ENCODE measurements at places on chromosomes 1 and 21.

DNA sequence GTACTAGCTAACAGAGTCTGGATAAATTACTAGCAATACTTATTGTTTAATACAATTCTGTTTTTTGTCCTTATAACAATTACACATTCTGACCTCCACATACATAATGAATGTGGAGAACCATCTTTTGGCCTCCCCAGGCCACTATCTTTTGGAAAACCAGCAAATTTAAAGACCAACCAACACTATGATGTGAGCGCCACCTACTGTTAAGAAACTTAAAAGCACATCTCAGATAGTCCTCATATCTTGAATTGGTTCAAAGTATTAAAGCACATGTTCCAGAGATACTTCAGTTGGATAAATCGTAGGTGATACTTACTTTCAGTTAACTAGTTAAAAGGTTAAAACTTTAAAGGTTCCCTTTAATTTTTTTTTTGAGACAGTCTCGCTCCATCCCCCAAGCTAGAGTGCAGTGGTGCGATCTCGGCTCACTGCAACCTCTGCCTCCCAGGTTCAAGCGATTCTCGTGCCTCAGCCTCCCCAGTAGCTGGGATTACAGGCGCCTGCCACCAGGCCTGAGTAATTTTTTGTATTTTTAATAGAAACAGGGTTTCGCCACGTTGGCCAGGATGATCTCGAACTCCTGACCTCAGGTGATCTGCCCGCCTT, 29.3 kb upstream of the USP1 start:
- no peak for DNase-seq

DNA sequence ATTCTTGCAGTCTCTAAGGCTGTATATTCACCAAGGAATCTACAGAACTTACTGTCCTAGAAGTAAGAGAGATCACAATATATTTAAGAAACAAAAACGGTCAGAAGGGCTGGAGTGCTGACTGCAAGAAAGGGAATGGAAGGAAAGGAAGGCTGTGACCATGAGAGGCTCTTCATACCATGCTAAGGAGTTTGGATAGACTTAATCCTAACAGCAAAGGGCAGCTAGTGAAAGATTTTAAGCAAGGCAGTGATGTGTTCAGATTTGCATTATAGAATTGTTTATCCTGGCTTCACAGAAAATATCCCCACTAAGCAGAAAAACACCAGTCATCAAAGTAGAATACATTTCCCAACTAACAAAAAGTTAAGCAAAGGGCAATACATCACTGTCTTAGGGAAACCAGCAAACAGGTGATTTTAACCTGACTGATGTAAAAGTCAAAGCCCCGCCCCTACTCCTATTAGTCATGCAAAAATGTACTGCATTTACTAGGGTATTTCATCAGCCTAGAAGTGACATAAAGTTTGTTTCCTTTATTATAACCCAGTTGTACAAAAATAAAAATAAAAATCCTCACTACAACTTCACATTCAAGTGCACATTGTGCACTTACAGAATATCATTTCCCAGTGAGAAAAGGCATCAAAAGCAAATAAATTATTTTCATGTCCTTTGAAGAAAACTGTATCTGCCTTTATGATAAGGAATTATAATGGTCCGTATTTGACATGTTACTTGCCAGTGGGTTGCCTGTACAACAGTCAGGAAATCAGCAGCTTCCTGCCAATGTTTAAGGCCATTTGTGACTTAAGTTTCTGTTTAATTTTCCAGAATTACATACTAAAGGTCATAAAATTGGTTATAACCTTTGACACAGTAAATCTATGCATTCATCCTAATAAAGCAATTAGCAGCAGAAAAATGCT, 17.2 kb downstream of the JAK1 start:
- no peak for DNase-seq

GRCh38 chr1:33182401-33182841, 578 bp upstream of the TRIM62 start:
- DNase-seq: no peak

DNA sequence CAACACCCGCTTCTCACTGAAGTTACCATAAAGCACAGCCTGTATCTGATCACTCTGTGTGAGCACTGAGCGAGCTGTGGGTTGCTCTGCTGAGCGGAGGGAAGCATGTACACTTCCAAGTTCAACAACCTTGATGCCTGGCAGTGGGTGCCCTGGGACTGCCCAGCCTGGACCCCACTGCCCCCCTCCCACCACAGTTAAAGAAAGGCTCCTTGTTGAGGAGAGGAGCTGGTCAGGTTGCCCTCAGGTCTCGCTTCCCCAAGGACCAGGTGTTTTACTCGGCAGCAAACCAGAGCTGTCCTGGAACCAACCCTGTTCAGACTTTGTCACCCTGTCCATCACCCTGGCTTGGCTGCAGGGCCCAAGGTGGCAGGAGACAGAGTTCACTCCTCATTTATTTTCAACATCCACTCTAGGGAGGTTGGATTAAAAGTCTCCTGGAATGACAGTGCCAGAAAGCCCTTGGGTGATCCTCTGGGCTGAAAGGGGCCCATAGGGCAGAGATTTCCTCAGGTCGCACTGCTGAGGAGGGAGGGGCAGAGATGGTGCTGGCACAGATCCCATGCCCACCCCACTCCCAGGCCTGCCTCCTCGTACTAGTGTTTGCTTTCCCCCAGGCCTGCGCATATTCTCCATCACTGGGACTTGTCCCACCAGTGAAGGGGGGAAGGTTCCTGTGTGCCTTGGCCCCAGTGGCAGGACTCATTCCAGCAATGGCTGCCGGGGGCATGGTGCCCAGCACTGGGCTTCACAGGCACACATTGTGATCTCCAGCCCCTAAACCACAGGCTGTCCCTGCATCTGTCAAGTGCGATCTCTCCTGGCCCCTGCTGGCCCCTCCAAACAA, 101.7 kb downstream of the TRABD2B start:
- DNase-seq: no peak

- DNase-seq: no peak
These were observed 15.2 kb downstream of the TINAGL1 start for GRCh38 chr1:31591425-31592093.

Measured in activated CD4-positive, CD25-positive, alpha-beta regulatory T cell treated with anti-CD3 and anti-CD28 coated beads, Interleukin-2, amount 50 U/mL, for 72 hours (primary cell).